ENCODE measurements at places on chromosomes 3 and 15.

DNA sequence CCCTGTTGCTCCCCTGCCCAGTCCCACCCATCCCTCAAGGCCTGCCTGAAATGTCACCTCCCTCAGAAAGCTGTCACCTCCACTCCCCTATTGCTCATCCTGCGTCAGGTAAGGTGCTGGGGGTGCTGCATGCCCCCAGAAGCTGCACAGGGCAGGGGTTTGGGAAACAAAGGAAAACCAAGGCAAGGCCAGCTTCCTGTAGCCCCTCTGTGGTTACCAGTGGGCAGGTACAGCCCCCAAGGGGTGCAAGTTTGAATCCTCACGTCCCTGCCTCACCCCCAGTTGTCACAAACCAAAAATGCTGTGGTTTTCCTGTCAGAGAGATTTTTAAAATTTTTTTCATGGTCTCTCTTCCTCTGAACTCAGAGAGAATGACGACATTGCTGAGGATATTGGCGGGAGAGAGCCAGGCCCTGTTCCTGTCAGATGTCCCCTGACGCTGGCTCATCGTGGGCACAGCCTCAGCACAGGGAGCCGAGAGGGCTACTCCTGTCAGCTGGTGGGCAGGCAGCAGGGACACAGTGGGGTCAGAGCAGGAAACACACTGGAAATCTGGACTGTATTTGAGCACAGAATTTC is 27.0 kb downstream of the PSTPIP1 start:
- DNase-seq, result no peak

DNA sequence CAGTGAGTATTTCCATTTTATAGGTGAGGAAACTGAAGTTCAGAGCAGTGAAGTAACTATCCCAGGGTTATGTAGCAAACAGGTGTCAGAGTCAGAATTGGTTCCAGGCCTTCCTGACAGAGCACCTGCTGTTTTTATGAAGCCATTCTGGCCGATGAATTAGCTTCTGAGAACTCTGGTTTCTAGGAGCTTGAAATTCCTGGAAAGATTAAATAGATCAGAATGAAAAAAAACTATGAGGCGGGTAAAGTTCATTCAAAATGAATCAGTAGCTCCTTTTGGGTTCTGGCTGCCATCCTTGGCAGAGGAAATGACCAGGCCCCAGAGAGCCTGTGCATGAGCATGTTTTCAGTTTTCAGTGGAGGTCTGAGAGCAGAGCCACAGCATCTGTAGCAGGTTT is 59.3 kb upstream of the CFAP161 start:
- no peak for DNase-seq

GRCh38 chr15:35934383-35935049 is 388.6 kb upstream of the DPH6 start:
- DNase-seq, result no peak

DNA sequence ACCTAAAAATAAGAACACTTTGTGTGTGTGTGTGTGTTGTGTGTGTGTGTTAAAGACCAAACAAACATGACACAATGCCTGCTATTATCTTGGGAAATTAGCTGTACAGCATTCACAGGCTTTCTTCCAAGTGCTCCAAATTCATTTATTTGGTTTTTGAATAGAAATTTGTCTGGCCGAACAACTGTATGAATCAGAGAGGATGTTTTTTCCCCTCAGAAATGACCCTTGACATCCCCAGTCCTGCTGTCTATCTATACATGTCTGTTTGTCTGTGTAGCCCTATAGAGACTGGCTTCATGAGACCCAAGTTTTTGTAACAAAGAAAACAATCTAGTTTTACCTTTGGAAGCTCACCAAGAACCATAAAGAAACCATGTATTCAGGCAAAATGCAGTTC is 549.8 kb downstream of the NSUN3 start:
- no peak for DNase-seq

GRCh38 chr3:128316481-128316891 is 150.2 kb downstream of the DNAJB8 start:
- DNase-seq, result no peak

DNA sequence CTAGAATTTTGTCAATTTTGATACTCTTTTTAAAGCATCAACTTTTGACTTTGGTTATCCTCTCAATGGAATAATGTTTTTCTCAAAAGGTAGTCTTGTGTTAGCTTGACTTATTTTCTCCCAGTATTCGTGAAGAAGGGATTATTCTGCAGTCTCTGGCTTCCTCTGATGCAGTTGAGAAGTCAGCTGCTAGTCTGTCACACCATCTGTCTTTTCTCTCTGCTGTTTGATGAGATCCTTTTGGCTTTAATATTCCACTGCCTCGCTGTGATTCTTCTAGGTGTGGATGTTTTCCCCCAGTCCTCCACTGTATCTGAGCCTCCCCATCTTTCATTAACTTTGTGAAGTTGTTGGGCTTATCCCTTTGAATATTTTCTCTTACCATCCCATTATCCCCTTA is 141.0 kb downstream of the WDR72 start:
- no peak for DNase-seq

DNA sequence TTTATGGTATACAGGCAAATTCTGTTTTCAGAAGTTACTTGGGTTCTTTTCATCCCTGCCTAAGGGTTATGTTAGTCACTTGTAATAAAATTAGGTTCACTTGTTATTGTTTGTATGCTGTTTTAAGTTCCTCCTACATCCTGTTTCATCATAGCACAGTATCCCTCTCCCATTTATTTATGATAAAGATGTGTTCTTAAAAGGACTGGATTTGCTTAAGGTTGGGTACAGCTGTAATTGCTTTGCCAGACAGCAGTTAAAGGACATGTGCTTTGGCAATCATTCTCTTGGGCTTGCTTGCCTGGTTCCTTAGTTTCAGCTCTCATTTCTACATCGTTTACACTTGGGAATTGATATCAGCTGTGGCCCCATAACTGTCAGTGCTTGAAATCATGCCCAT is 11.7 kb downstream of the ATP2C1 start:
- no peak for DNase-seq

DNA sequence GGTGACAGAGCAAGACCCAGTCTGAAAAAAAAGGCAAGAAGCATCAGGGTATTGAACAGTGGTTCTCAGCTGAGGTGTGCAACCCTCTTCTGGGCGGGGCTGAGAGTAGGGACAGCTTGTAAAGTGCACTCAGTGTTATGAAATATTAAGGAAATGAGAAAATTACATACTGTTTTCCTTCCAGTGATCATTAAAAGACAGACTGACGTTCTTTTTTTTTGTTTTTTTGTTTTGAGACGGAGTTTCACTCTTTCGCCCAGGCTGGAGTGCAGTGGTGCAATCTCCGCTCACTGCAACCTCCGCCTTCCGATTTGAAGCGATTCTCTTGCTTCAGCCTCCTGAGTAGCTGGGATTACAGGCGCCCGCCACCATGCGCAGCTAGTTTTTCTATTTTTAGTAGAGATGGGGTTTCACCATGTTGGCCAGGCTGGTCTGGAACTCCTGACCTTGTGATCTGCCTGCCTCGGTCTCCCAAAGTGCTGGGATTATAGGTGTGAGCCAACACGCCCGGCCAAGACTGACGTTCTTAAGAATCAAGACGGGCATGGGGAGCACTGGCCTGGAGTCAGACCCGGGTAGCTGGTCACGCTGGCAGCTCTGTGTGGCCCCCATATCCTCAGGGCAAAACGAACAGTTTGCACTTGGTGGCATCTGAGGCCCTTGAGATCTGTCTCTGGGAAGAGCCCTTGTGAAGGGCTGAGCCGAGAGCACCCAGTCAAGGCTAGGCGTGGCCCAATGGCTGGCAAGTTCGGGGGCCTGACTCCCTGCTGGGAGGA is 11.4 kb downstream of the MAN2A2 start:
- no peak for DNase-seq

GRCh38 chr3:60752809-60753208 is 498.4 kb downstream of the FHIT start:
- no peak for DNase-seq

- DNase-seq, result no peak
Observed at GRCh38 chr3:38139191-38139590, 730 bp downstream of the MYD88 start.

GRCh38 chr15:58643996-58644395 is 105.5 kb downstream of the ADAM10 start:
- no peak for DNase-seq

DNA sequence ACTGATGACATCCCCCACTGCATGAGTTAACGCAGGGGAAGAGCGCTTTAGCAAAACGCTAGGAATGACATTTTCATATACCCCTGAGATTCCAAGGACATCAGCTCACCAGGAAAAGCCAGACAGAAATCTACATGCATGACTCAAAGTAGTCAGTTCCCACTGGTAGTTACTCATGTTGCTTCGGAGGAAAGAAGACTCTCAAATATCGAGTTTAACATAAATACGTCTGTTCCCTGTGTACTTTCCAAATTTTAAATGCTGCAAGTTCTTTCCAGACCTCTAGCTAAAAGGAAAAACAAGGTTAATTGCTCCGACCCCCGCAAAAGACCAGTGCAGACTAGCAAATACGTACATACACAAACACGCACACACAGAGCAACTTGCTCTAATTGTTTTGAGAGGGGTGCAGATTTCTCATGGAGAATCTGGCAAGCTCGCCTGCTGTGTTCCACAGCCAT is 115.4 kb upstream of the PRICKLE2 start:
- DNase-seq, result no peak

GRCh38 chr3:178206521-178206920 is 329.7 kb upstream of the KCNMB2 start:
- DNase-seq, result no peak

GRCh38 chr3:16447135-16447534 is 66.4 kb downstream of the RFTN1 start:
- no peak for DNase-seq

- no peak for DNase-seq
Observed at GRCh38 chr15:98745179-98745578, 96.8 kb downstream of the IGF1R start.

- no peak for DNase-seq
Observed at GRCh38 chr3:184737641-184738505, 26.0 kb upstream of the MAGEF1 start.

DNA sequence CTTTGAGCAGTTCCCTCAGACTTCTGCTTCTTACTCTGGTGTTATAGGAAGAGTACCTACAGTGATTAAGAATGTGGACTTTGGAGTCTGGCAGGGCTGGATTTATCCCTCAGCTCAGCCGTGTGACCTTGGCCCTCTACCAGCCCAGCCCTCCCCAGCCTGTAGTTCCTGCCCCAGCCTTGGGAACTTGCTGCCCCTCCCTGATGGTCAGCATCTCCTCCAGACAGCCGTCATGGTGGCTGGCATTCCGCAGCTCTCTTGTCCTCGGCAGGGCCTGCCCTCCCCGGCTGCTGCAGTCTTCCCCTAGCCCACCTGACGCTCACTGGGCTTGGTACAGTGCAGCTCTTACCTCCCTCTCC is 21.9 kb upstream of the CPNE9 start:
- no peak for DNase-seq

GRCh38 chr3:68972358-68972979 is 40.1 kb upstream of the TAFA4 start:
- DNase-seq, result no peak

GRCh38 chr3:116815831-116816588 is 106.4 kb downstream of the TUSC7 start:
- no peak for DNase-seq

- no peak for DNase-seq
Observed at GRCh38 chr3:4596612-4597011, 103.5 kb downstream of the ITPR1 start.

DNA sequence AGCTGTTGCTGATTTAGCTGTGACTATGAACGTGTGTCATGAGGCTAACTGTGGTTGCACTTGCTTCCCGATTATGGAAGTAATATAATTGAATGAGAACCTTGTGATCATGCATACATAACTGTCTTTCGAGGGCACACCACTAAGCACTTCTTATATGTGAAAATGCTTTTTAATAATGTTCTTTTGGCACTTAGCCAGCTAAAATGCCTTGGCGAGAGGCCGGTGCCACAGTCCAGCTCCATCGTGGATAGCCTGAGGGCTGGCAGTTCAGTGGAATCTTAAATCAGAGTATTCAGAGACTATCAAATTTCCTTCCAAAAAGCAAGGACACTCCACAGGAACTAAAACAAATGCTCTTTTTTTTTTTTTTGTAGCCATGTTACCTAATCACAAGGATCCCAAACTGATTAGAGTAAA is 161.6 kb upstream of the FRMD4B start:
- DNase-seq, result no peak

DNA sequence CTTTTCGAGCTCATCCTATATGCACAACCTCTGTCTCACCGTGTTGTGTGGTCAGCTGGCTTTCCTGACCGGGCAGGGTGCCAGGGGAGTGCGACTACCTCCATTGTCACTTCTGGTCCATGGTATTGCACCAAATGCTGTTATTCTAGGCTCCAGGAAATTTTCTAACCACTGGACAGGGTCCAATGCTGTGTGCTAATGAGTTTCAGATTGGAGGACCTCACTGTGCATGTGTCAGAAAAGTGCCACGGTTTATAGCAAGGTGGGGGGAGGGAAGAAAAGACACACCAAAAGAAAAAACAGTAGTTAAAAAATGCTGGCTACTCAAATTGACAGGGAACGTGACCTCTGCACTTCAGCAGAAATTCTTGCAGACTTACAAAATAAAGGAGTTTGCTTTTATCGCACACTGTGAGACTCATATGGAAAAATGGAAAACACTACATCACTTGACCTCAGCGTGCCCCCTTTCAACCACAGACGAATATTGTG is 480.1 kb downstream of the FOXP1 start:
- DNase-seq, result no peak

GRCh38 chr3:61667383-61667782 is 106.0 kb downstream of the PTPRG start:
- no peak for DNase-seq
